ENCODE measurements at places on chromosomes 1 and 21. TPM values are rescaled to one million over a fixed set of nuclear protein-coding genes. Genes with fewer than 3 reads are reported as not detected.

The ALPL gene
- total RNA-seq, result 187 TPM

The TBCE gene
- total RNA-seq, result 28.8 TPM

The RGS4 gene
- 1.0 TPM for total RNA-seq

The COL6A1 gene
- 283 TPM for total RNA-seq

The CNKSR1 gene
- 23.1 TPM for total RNA-seq

The LCE1C gene
- not detected for total RNA-seq
